ENCODE measurements at places on chromosomes 2 and 18.

- DNase-seq, result no peak
Observed at GRCh38 chr2:216559625-216560156, 61.0 kb downstream of the RPL37A start.

- no peak for DNase-seq
Observed at GRCh38 chr18:68713796-68714195, 1.1 kb downstream of the TMX3 start.

DNA sequence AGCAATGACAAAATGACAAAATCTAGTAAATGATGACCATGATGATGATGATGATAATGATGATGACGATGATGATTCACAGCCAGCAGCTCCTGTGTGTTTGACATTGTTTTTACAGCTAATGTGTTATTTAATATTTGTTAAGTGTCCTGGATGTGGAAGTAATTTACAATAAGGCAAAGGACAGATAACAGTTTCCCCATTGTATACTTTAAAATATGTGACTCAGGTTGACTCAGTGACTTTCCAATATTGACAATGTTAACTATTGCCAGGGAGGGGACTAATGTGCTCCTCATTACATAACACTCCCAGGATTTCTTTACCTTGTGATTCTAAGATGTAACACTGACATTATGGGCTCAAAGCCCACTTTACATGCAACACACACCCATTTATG, 602.2 kb downstream of the FBXO15 start:
- no peak for DNase-seq

DNA sequence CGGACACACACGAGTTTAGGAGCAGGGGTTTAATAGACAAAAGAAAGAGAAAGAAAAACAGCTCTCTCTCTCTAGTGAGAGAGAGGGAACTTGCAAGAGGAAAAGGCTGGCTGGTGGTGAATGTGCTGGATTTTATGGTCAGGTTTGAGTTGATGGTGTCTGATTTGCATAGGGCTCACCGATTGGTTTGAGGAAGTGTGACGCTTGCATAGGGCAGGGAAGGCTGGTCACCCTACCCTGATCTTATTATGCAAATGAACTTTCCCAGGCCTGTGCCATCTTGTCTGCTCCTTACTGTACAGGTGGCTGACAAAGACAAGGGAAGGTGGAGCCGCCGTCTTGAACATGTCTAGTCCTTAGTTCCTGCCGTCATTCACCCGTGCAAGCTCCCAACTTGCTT, 408.9 kb downstream of the RIT2 start:
- DNase-seq, result no peak

DNA sequence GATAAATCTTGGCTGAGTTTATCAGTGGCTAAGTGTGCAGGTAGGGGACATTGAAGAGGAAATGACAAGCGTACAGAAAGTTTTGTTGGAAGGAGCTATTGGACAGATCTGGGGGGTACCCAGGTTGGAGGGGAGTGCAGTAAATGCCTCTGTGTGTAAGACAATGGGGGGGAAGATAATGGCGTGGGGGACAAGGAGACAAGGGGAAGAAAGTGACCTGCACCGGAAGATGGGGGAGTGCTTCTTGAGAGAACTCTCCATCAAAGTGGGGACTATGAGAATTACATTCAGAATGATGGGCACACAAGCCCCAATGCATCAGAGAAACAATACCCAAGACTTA, 190.0 kb downstream of the ALPK2 start:
- no peak for DNase-seq

- DNase-seq, result no peak
Observed at GRCh38 chr2:239836021-239836765, 188.9 kb downstream of the NDUFA10 start.

- DNase-seq, result no peak
Observed at GRCh38 chr2:62142054-62142453, 53.9 kb upstream of the B3GNT2 start.

DNA sequence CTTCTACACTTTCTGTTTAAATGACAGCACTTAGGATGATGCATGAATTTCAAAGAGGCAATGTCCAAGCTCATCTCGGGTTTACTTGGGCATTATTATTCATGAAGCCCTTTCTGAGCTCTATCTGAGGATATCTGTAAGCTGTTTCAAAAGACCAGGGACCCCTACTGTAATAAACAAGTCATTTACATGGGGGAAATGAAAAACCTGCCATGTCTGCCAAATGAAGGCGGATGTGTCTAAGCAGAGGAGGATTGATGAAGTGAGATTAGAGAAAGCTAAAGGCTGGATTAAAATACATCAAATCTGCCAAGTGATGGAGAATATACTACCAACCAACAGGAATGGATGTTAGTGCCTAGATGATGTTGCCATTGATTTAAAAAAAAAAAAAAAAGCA, 64.5 kb downstream of the SUCLG1 start:
- DNase-seq, result no peak

- DNase-seq, result no peak
Observed at GRCh38 chr18:11899063-11899462, 9.1 kb downstream of the MPPE1 start.
